Right ventricle myocardium inferior (tissue), 1 donor: ENCODE measurements at places on chromosomes 2 and 18. TPM values are rescaled to one million over a fixed set of nuclear protein-coding genes. Genes with fewer than 3 reads are reported as not detected.

GRCh38 chr18:12287684-12288402 is 20.2 kb upstream of the TUBB6 start:
- peak; percentile 90 for DNase-seq

The GBX2 gene
- not detected for total RNA-seq

The LPIN1 gene
- total RNA-seq: 64.6 TPM

The LIMS3 gene
- total RNA-seq: 5.3 TPM
